GM23338 (cell line): ENCODE measurements at places on chromosomes 7 and 10. TPM values are rescaled to one million over a fixed set of nuclear protein-coding genes. Genes with fewer than 3 reads are reported as not detected.

Gene PI4K2A
- 8.1 and 8.6 TPM in 2 replicates for polyA plus RNA-seq

DNA sequence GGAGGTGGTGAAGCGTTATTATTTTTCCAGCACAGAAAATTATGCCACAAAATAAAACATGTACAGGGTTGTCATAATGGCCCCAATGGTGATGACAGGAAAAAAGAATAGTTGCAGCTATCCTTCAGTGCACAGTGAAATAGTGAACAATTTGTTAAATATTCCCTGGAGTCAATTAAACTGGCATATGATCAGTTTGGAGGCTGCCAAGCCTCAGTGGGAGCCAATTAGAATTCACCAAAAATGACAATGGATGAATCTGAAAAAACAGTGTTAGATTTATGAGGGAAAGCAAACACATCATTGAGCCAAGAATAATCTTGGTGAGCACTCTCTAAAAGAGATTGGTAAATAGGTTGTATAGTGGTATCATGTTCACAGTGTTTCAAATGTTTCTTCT, 146.3 kb downstream of the OTUD1 start:
- DNase-seq = no peak

GRCh38 chr7:73512018-73512780, 9.9 kb downstream of the BAZ1B start:
- DNase-seq = no peak

GRCh38 chr10:124975977-124976514, 34.1 kb downstream of the ZRANB1 start:
- no peak for DNase-seq

- DNase-seq = peak; percentile 21
Observed at GRCh38 chr7:85681241-85681640, 494.4 kb upstream of the SEMA3D start.
